ENCODE measurements at places on chromosomes 5 and 9.

DNA sequence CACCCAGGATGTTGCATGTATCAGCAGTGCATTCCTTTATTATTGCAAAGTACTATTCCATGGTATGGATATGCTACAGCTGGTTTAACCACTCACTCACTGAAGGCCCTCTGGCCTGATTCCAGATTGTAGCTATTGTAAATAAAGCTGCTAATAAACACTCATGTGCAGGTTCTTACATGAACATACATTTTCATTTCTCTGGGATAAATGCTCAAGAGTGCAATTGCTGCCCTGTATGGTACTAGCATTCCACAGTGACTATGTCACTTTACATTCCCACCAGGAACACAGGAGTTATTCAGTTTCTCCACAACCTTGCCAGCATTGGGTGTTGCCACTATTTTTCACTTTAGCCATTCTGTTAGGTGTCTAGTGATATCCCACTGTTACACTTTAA, 267.6 kb downstream of the SPOCK1 start:
- H3K4me3 ChIP-seq, result no peak overlapping the region
- peaks cover 36% of the 10 kb centered on the region for H3K4me1 ChIP-seq
- no peaks in the 10 kb centered on the region for H3K36me3 ChIP-seq
- H3K27ac ChIP-seq, result 0 out of 2 replicates have a peak overlapping the region, but pooled peaks have one; percentile 2
- DNase-seq, result peak; percentile 69

GRCh38 chr9:69601698-69602097, 70.5 kb downstream of the APBA1 start:
- H3K27me3 ChIP-seq, result 0 out of 2 replicates have a peak, but pooled peaks cover 5% of the 10 kb centered on the region
- H3K36me3 ChIP-seq, result no peaks in the 10 kb centered on the region
- no peak overlapping the region for H3K4me3 ChIP-seq
- H3K27ac ChIP-seq, result no peak overlapping the region
- H3K4me1 ChIP-seq, result no peaks in the 10 kb centered on the region

- no peak overlapping the region for H3K27ac ChIP-seq
- no peaks in the 10 kb centered on the region for H3K27me3 ChIP-seq
- H3K36me3 ChIP-seq, result no peaks in the 10 kb centered on the region
Observed at GRCh38 chr5:17330386-17330785, 113.0 kb downstream of the BASP1 start.

DNA sequence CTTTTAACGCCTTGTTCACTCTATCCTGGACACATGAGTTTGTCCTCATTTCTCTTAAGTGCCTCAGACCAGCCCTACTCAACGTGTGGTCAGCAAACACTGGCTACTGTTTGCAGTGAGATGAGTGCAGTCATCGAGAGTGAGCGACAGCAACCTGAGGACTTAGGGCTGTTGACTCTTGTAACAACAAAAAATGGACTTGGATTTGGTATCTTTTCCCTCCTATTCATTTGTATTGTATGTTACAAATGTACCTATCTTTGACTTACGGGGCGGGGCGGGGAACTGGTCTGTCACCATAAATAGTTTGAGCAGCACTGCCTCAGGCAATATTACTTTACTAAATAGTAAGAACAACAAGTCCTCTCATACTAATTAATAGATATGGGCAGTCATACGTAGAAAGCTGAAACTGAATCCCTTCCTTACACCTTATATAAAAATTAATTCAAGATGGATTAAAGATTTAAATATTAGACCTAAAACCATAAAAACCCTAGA, 84.1 kb downstream of the TLE1 start:
- H3K4me1 ChIP-seq, result peaks cover 31% of the 10 kb centered on the region
- H3K27ac ChIP-seq, result no peak overlapping the region
- peak; percentile 25 for DNase-seq
- H3K27me3 ChIP-seq, result no peaks in the 10 kb centered on the region
- H3K4me3 ChIP-seq, result no peak overlapping the region
- peaks cover 18% of the 10 kb centered on the region for H3K36me3 ChIP-seq

DNA sequence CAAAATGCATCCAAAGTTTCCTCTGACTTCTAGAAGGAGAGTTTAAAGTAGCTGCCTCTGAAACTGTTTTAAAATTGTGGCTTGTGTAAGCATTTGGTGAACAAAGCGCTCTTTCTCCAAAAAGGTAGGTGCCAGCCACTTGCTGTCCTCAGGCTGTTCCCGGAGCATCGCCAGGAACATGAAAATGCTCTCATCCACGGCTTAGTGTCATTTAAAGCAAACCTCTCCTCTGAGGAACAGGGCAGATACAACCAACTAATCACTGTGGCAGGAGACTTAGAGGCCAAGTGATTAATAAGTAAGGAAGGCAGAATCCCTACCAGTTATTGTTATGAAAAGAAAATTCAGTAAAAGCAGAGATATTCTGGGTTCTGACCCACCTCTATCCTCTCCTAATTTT, 165.6 kb downstream of the DCP2 start:
- H3K4me1 ChIP-seq, result no peaks in the 10 kb centered on the region
- no peak for DNase-seq
- no peaks in the 10 kb centered on the region for H3K36me3 ChIP-seq
- H3K27ac ChIP-seq, result no peak overlapping the region
- no peak overlapping the region for H3K4me3 ChIP-seq
- no peaks in the 10 kb centered on the region for H3K27me3 ChIP-seq

DNA sequence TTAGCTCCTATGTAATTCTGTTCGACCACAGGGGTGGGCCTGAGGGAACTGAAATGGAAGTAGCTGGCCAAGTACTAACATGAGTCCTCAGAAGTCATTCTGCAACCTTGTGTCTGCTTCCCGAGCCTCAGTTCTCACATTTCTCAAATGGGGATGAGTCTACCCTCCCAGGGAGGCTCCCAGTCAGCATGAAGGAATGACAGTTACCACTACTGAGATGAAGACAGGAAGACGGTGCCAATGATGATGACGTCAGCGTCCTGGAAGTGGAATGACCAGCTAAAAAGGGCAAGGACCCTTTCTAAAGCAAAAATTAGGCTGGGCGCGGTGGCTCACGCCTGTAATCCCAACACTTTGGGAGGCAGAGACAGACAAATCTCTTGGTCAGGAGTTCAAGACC, 6.8 kb downstream of the PIP5KL1 start:
- peak overlapping the region; percentile 76 for H3K27ac ChIP-seq
- no peak overlapping the region for H3K4me3 ChIP-seq
- peak; percentile 77 for DNase-seq
- no peaks in the 10 kb centered on the region for H3K36me3 ChIP-seq
- peaks cover 34% of the 10 kb centered on the region for H3K4me1 ChIP-seq
- no peaks in the 10 kb centered on the region for H3K27me3 ChIP-seq

- no peak overlapping the region for H3K27ac ChIP-seq
- no peaks in the 10 kb centered on the region for H3K4me1 ChIP-seq
- no peaks in the 10 kb centered on the region for H3K36me3 ChIP-seq
- DNase-seq, result no peak
Observed at GRCh38 chr9:5402217-5402616, 35.5 kb downstream of the PLGRKT start.

DNA sequence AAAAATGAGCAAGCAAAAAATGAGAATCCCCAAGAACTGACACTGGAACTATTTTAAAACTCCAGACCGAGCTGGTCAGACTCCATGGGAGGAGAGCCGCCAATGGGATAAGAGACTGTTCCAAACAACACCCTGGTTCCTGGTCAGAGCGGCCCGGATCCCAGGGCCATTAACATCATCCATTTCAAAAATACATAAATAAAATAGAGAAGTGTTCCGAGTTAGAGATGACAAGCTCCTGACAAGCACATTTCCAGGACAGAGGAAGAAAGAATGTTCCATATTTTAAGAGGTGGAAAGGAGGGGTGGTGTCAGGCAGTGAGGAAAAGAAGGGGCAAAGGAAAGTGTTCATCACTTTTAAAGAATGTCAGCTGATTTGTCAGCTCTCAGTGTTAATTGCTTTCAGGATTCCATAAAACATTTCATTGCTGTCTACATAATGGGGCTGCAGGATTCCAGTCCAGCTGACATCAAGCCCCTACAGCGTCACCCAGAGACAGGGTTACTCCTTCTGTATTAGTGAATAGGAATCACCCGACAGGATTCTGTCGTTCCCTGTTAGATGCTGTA, 202.5 kb upstream of the TRIM32 start:
- H3K27ac ChIP-seq, result no peak overlapping the region
- no peaks in the 10 kb centered on the region for H3K36me3 ChIP-seq
- no peak overlapping the region for H3K4me3 ChIP-seq
- DNase-seq, result no peak

DNA sequence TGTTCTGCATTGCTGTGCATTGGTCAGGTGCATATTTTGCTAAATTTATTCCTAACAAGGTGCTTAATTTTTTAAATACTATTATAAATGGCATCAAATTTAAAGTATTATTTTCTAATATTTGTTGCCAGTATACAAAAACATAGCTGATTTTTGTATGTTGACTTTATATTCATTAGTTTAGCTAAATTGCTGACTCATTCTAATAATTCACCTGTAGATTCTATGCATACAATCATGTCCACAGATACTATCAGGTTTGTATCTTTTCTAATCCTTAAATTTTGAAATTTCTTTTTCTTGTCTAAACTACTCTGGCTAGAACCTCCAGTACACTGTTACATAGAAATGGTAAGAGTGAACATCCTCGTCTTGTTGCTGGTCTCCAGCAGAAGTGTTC, 657.6 kb downstream of the CCDC171 start:
- no peak overlapping the region for H3K4me3 ChIP-seq
- H3K27me3 ChIP-seq, result no peaks in the 10 kb centered on the region
- no peak for DNase-seq
- H3K27ac ChIP-seq, result no peak overlapping the region
- no peaks in the 10 kb centered on the region for H3K36me3 ChIP-seq
- H3K4me1 ChIP-seq, result peaks cover 20% of the 10 kb centered on the region

GRCh38 chr5:143561219-143561618, 157.7 kb upstream of the NR3C1 start:
- H3K36me3 ChIP-seq, result no peaks in the 10 kb centered on the region
- DNase-seq, result no peak
- H3K27ac ChIP-seq, result no peak overlapping the region
- no peaks in the 10 kb centered on the region for H3K27me3 ChIP-seq

DNA sequence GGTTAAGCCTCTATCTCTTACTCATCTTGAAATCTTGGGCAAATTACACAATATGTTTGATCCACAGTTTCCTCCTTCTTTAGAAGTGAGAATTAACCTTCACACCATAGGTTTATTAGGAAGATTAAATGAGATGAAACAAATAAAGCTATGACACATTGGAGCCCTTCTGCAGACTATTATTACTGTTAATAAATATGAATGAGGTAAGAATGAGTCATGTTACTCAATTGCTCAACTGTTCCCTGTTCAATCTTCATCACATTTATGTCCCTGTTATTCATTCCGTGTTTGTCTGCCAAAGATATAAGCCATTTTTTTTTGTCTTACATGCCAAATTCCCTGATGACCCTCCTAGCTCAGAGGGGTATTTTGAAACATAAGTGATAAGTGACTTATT, 52.1 kb upstream of the PAPPA start:
- no peaks in the 10 kb centered on the region for H3K27me3 ChIP-seq
- peaks cover 35% of the 10 kb centered on the region for H3K4me1 ChIP-seq
- no peak overlapping the region for H3K4me3 ChIP-seq
- DNase-seq, result peak; percentile 68
- no peaks in the 10 kb centered on the region for H3K36me3 ChIP-seq

GRCh38 chr9:73738741-73739530, 587.3 kb downstream of the ANXA1 start:
- no peaks in the 10 kb centered on the region for H3K36me3 ChIP-seq
- no peaks in the 10 kb centered on the region for H3K4me1 ChIP-seq
- no peak overlapping the region for H3K4me3 ChIP-seq
- no peak for DNase-seq

DNA sequence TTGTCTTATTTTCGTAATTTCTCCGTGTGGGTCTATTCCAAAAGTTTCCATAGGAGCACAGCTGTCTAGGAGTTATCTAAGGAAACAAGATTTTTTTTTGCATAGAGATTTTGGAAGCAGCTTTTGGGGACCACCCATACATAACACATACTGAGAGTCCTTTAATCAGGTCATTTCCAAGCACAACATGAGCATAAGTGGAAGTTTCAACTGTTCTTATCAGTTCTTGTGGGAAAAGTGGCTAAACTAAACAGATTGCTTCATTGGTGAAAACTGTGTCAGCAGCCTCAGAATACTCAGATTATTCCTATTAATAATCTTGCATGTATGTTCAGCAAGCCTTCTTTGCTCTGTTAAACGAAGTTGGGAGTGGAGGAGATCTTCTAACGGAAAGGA, 153.6 kb upstream of the TYRP1 start:
- no peak overlapping the region for H3K27ac ChIP-seq
- no peaks in the 10 kb centered on the region for H3K4me1 ChIP-seq
- no peaks in the 10 kb centered on the region for H3K36me3 ChIP-seq
- no peak for DNase-seq
- no peak overlapping the region for H3K4me3 ChIP-seq

DNA sequence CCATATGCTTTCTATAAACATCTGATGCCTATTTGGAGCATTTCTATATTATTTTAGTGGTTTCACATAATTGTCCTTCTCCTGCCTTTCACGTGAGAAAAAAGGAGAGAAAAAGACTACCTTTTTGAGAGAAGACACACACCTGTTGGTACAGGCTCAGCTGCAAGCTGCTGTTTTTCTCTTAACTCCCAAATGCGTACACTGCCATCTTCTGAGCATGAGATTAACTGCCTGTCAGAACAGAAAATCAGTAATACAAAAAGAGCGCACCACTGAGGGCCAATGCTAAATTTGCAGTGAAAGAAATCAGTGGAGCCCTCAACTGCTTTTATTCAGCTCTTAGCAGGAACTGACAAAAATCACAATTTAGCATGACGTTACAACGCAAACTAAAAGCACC, 54.9 kb downstream of the WDR41 start:
- H3K4me1 ChIP-seq, result peaks cover 2% of the 10 kb centered on the region
- no peak overlapping the region for H3K4me3 ChIP-seq
- no peak overlapping the region for H3K27ac ChIP-seq
- peak; percentile 12 for DNase-seq

- H3K4me3 ChIP-seq, result no peak overlapping the region
- no peaks in the 10 kb centered on the region for H3K27me3 ChIP-seq
- no peak for DNase-seq
- H3K27ac ChIP-seq, result no peak overlapping the region
Observed at GRCh38 chr9:14348373-14349145, 34.6 kb upstream of the NFIB start.

DNA sequence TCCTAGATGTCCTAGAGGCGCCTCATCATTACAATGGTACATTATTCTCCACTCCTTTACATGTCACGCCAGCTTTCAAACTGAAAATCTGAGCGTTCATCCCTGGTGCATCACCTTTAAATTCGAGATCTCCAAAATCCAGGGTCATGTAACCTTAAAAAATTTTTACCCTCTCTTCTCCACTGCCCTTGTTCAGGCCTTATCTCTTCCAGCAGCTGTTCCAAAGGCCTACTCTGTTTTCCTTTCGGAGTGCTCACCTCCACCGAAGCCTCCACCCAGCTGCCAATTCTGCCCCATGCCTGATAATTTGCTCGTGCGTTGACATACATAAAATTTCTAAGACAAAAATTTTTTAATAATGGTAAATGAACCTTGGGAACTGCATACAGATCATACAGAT, 950 bp upstream of the MSH3 start:
- H3K36me3 ChIP-seq, result 0 out of 2 replicates have a peak, but pooled peaks cover 8% of the 10 kb centered on the region
- H3K27me3 ChIP-seq, result no peaks in the 10 kb centered on the region
- H3K4me1 ChIP-seq, result peaks cover 8% of the 10 kb centered on the region
- DNase-seq, result no peak
- peak overlapping the region; percentile 99 for H3K4me3 ChIP-seq
